Vein endothelial cell (primary cell): ENCODE measurements at places on chromosomes 13 and 19. TPM values are rescaled to one million over a fixed set of nuclear protein-coding genes. Genes with fewer than 3 reads are reported as not detected.

DNAAF3 gene
- 0.33 and 0.38 TPM in 2 replicates for total RNA-seq

ZNF223 gene
- 5.2 and 5.8 TPM in 2 replicates for total RNA-seq

TCF3 gene
- 161 and 194 TPM in 2 replicates for total RNA-seq

TMEM38A gene
- total RNA-seq = 1.7 and 3.6 TPM in 2 replicates

EXOC3L2 gene
- total RNA-seq = 0.38 and 1.6 TPM in 2 replicates
